Cerebellar nuclear complex (tissue), 1 donor: ENCODE measurements at places on chromosomes 5 and 9.

GRCh38 chr5:18329328-18329727 is 695.1 kb downstream of the TAF11L14 start:
- DNase-seq: no peak

- DNase-seq: no peak
Observed at GRCh38 chr5:153672347-153673090, 182.0 kb downstream of the GRIA1 start.

- DNase-seq: peak; percentile 11
Observed at GRCh38 chr5:82351754-82352145, 73.6 kb upstream of the RPS23 start.

GRCh38 chr5:23884405-23885031 is 377.1 kb downstream of the PRDM9 start:
- DNase-seq: no peak

DNA sequence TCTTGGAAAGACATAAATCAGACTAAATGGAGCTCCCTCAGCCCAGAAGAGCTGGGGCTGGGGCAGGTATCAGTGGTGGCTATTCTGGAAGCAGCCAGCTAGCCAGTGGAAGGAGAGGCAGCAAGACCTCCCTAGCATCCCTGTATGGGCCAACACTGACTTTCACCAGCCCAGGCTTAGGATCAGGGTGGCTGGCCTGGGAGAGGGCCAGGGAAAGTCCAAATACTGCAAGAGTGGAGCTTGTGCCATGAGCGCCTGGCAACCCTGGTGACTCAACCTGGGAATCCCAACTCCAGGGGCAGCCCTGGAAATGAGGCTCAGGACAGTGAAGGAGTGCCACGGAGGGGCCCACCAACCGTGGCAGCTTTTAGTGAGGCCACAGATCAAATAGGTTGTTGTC is 7.6 kb upstream of the IRF1 start:
- DNase-seq: no peak

DNA sequence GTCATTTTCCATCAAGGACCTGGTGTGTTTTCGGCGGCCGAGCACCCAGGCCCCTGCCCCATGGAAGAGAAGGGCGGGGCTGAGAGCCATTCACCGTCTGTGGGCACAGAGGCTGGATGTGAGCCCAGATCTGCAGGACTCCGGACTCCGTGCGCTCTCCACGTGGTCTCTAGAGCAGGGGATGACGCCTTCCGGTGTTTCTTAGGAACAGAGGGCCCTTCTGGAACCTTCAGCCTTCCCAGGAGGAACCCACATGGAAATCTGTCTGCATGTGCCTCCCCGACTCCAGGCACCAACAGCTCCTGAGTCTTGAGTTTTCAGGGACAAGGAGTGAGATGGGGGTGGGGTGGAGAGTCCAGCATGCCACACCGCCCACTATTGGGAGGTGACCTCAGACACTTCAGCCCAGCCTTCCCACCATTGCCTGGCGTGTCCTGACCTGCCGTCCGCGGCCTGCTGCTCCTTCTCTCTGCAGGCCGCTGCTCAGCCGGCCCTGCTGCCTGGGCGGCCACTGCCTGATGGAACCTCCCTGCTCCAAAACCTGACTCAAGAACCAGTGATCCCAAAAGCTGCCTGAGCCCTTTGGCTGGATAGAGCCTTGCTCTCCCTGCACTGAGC is 2.4 kb upstream of the RXRA start:
- DNase-seq: no peak

DNA sequence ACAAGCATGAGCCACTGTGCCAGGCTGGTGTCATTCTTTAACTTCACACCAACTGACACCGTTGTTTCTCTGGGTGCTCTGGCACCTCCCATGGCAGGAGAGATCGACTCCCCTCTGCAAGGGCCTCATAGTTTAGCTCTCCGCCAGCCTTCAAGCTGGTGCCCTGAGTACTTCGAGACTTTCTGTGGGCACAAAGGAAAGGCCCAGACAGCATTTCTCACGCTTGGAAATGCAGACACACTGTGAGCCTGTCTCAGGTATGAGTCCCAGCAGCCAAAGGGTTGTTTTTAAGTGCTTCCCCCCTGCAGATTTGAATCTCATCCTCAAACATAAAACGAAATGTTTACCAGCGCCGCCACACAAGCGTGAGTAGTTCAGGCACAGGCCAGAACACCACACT is 11.1 kb upstream of the TCF7 start:
- no peak for DNase-seq

GRCh38 chr9:120915854-120916470 is 10.6 kb downstream of the TRAF1 start:
- no peak for DNase-seq

DNA sequence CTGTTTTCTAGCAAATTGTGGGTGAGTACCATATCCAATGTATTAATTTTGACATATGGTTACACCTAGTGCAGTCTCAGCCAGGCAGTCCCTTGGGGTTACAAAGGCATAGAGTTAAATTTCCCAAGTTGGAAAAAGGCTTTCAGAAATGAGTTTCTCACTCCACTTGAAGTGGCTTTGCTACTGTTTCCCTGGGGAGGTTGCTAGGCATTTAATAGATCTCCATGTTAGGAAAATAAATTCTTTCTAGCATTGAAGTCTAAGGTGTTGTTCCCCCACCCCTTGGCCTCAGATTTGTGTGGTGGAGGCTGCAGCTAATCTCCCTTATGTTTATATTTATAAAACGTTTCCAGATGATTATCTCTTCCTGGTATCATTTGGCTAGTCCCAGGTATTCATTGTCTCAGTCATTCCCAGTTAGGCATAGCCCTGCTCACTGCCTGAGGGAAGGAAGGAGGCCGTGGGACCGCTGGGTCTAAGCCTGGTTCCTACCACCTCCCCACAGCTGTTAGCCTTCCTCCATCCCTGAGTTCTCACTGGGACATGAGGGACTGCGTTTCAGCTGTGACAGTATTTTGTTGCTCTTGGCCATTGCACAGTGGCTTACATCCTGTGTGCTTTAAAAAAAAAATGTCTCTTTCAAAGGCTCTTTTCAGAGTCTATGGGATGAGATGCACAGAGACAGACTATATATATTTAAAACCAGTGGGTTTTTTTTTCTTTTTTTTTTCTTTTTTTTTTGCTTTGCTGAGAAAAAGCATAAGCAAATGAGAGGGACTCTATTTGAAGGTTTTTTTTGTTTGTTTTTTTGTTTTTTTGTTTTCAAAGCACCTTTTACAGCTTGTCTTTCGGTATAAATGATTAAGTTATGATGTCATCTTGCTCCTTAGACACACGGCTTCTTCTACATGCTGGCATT is 121.5 kb downstream of the MAST4 start:
- no peak for DNase-seq

GRCh38 chr5:82570-82969 is 9.4 kb upstream of the PLEKHG4B start:
- DNase-seq: no peak

DNA sequence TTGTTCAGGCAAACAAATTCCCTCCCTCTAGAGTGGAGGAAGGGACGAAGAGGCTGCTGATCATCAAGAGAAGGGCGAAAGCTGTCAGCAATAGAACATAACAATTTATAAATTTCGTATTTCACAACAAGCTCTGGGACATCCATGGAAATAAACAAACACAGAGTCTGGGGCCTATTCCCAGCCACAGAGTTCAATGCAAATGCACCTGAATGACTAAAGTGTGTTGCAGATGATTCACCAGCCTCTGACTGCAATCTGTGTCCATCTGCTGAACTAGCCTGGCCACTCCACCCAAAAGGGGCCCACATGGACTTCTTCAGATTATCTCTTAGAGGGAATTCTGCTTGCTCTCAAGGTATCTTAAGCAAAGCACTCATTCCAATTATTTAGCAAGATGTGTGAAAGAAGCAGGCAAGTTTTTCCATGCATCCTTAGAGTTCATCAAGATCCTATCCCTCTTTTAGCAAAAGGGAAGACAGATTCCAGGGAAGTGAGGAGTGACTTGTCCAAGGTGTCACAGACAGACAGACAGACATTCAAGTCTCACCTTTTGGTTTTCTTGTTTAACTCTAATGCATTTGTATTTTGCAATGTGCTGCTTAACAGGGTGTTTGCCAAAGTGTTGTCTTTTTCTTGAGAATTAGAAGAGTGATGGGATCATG is 307.8 kb upstream of the PAPPA start:
- DNase-seq: no peak

DNA sequence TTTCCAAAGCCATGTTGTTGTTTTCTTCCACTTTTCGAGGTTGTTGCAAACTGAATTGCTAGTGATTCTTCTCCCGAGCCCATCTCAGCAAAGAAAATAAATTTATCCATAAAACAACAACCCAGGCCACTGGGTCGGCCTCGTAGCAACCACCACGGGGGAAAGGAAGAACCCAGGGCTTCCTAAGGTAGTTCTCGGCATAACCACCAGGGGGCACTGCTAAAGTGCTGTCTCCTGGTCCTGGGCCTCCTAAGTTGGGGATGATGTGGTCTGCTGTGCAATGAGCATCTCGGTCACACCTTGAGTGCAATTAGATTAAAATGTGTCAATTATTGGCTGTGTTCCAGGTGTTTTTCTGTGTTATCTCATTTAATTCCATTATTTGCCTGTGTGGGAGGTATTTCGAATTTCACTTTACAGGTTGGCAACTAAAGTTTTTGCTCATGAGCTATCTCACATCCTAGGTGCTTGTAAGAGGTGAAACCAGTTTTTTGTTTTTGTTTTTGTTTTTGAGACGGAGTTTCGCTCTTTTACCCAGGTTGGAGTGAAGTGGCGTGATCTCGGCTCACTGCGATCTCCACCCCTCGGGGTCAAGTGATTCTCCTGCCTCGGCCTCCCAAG is 102.8 kb upstream of the DAP start:
- no peak for DNase-seq

DNA sequence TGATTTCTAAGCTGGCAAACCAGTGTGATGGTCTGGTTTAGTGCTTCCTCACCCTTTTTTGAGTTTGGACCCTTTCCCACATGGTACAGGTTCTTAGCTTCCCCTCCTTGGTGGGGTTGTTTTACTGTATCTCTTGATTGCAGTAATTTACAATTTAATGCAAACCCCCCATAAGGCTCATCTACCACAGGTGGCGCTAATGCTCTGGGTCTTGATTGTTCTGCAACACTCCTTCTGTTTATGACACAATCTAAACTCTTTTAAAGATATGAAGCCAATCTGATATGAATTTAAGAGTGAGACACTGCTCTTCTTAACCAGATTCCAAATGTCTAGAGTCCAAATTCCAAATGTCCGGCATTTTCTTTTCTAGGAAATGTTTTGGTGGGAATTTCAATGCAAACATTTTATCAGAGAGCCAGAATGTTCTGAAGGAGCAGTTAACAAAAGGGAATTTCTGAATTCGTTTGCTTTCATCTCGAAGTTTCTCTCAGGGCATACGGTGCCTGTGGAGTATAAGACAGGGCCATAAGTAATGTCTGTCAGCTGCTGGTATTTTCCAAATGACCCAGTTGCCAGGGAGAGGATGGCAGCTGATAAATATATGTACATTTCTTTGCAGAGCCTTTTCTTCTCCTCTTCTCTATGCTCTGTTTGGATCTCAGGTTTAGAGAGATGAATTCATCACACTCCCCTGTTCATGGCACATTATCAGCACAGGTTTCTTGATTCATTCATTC is 246.8 kb downstream of the ARHGAP26 start:
- no peak for DNase-seq

- DNase-seq: no peak
Observed at GRCh38 chr9:134895908-134896833, 15.6 kb downstream of the FCN2 start.
